T-helper 2 cell treated with Interferon-gamma antibody and Interleukin-4, amounts not matched to agents 100 ng/mL and 5 ng/mL, for 36 hours (primary cell): ENCODE measurements at places on chromosomes 7 and 10. TPM values are rescaled to one million over a fixed set of nuclear protein-coding genes. Genes with fewer than 3 reads are reported as not detected.

The ADAM8 gene
- total RNA-seq: 153 and 157 TPM in 2 replicates

The EPO gene
- not detected in 2 replicates for total RNA-seq

The DPYSL4 gene
- 11.1 and 11.8 TPM in 2 replicates for total RNA-seq

The LRRC17 gene
- total RNA-seq: 0.16 and 0.18 TPM in 2 replicates
